Aorta (tissue), 5 donors: ENCODE measurements at places on chromosomes 7 and 10. TPM values are rescaled to one million over a fixed set of nuclear protein-coding genes. Genes with fewer than 3 reads are reported as not detected.

DNA sequence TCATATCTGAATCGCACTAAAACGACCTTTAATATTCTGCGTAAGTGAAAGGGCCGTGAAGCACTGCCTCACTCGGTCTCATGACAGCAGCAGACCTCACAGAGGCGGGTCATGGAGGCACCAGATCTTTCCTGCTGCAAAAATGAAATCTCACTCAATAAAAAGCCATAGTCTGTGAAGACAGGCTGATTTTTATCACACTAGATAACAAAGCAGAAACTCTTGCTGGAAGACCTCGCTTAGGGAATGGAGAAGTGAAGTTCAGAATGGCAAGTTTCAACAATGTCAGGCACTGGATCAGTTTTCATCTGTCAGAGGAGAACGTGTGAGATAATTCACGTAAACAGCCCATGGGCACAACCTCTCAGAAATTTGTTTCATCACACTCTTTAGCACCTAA lies 8.0 kb downstream of the SEPHS1 start:
- peak; percentile 27 for DNase-seq

- no peak for DNase-seq
These were observed 1009.0 kb downstream of the LRMDA start for GRCh38 chr10:76440426-76440825.

DNA sequence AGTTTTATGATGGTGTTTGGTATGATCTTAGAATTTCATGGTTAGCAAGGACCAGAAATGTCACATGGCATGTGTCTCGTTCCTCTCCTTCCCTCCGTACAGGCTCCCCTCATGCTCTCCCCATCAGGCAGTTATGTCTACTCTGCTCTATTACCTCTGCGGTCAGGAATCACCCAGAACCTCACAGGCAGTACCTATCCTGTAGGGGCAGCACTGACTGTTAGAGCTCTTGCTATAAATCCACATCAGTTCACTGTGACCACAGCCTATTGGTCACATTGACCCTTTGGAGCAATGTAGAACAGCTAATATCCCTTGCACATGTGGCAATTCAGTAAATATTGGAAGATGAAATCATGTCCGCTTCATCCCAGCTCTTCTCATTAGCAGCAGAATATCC lies 151.8 kb downstream of the WNT2 start:
- DNase-seq = no peak

DNA sequence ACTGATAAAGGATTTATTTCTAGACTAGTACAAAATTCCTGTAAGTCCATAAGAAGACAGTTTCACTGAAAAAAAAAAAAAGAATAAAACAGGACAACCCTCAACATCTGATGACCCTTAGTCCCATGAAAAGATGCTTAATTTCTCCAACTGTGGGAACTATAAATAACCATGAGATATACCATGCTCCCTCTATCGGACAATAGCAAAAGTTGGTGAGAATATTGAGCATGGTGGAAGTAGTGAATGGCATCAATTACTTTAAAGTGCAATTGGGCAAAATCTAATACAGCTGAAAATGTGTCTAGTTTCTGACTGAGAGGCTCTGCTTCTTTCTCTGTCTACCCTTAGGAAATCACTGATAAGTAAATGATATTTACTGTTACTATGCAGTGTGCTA lies 348.8 kb downstream of the SUGCT start:
- DNase-seq = no peak

DNA sequence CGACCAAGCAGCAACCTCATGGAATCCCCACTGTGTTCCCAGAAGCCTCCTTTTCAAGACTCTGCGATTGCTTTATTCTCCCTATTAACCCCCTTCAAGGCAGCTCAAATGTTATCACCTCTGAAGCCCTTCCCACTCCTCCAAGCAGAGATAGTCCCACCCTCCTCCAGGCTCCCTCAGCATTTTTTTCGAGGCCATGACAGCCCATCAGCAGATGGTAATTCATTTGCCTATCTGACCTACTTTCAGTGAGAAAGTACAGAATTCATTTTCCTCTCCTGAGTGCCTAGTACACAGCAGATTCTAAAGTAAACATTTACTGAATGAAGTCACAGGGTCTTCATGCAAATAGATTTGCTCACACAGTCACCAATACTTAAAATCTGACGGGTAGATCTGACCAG lies 47.8 kb downstream of the HERPUD2 start:
- no peak for DNase-seq

- DNase-seq = no peak
These were observed 316.9 kb downstream of the INHBA start for GRCh38 chr7:41385996-41386395.

DNA sequence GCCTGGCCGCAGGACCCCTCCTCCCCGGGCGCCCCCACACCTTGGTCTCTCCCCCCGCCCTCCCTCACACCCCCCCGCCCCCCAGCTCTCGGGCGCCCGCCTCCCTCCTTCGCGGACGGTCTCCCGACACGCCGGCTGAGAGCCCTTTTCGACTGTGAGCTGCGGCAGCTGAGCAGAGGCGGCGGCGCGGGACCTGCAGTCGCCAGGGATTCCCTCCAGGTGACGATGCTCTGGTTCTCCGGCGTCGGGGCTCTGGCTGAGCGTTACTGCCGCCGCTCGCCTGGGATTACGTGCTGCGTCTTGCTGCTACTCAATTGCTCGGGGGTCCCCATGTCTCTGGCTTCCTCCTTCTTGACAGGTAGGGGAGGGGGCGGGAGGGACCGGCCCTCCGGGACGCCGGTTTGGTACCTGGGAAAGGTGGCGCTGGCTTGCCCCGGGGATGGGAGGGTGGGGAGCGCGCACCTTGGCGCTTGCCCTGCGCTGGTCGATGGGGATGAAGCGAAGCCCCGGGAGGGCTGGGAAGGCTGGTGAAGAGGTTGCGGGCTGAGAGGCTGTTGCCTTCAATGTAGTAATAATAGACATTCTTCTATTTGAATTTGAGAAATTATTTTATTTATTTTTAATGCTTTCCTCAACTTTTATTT lies at the start of gene BMPER:
BMPER (plus strand) TSS at position 151 of the 644 bp plus-strand sequence; CDS start at position 226, 75 bp downstream.
- peak; percentile 80 for DNase-seq

- no peak for DNase-seq
These were observed 237.0 kb downstream of the WDR37 start for GRCh38 chr10:1293157-1293556.

DNA sequence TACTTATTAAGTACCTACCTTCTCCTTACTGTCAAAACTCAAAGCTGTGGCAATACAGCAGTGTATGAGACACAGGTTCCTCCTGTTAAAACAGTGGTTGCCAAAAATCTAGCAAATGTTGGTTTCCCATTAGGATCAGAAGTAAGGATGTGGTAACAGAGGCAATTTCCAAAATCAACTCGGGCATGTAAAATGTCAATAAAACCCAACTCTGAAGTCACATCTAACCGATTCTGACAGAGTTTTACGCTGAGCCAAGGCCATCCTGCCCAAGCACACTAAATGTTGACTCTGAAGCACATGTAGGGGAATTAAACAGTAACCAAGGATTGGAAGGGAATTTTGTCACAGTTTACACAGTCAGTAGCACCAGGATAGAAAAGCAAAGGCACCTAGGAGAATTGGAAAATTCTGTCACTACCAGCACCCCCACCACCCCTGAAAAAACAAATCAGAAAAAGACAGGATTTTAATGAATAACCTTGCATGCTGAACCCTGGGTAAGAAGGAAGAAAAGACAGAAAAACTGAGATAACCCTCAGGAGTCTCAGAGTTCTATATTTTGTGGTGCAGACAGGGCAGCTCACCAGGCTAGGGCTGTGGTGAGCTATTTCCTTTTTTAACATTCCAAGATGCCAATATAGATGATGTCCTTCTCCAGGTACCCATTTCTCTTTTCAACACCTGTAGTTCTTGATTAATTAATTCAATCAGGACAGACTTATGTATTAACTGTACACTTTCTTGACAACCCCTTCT lies 119.5 kb downstream of the DOCK4 start:
- DNase-seq = no peak

The GARS1 gene
- total RNA-seq = 56.5 TPM
